Activated T-cell treated with anti-CD3 and anti-CD28 coated beads, Interleukin-2, amount 50 U/mL, for 72 hours (primary cell): ENCODE measurements at places on chromosomes 5 and 9. TPM values are rescaled to one million over a fixed set of nuclear protein-coding genes. Genes with fewer than 3 reads are reported as not detected.

TESK1 gene
- 39.9 TPM for total RNA-seq

POMT1 gene
- 52.1 TPM for total RNA-seq

LRRTM2 gene
- 0.23 TPM for total RNA-seq

RANBP17 gene
- total RNA-seq, result not detected

ZNF608 gene
- 0.05 TPM for total RNA-seq

- peaks cover 2% of the 10 kb centered on the region for H3K36me3 ChIP-seq
- H3K4me3 ChIP-seq, result no peak overlapping the region
- no peak overlapping the region for H3K27ac ChIP-seq
- no peak for DNase-seq
- H3K27me3 ChIP-seq, result no peaks in the 10 kb centered on the region
Observed at GRCh38 chr5:125257057-125257972, 510.9 kb upstream of the ZNF608 start.

DNA sequence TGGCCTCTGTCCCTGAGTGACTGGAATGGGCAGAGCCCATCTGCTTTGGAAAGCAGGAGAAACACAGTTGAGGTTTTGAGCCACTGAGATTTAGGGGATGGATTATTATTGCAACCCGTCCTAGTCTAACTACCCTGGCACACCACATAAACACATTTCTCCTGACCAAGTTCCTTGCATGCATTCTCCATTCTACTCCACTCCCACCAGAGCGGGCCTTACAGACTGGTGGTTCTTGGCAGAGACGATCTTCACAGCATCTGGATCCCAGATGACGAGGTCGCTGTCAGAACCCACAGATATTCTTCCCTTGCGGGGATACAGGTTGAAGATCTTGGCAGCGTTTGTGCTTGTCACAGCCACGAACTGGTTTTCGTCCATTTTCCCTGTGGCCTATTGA lies 111.0 kb downstream of the DPYSL3 start:
- H3K4me1 ChIP-seq, result no peaks in the 10 kb centered on the region
- no peaks in the 10 kb centered on the region for H3K27me3 ChIP-seq
- H3K27ac ChIP-seq, result no peak overlapping the region
- DNase-seq, result no peak
- no peaks in the 10 kb centered on the region for H3K36me3 ChIP-seq

- no peak overlapping the region for H3K27ac ChIP-seq
- no peaks in the 10 kb centered on the region for H3K4me1 ChIP-seq
- DNase-seq, result peak; percentile 8
- H3K36me3 ChIP-seq, result peaks cover 1% of the 10 kb centered on the region
- no peaks in the 10 kb centered on the region for H3K27me3 ChIP-seq
Observed at GRCh38 chr5:4700069-4700468, 440.1 kb upstream of the ADAMTS16 start.

GRCh38 chr9:130172161-130172857 lies at the start of gene NCS1:
Gene NCS1, plus strand, starts transcription at chr9:130172404. Its CDS starts 260 bp downstream, at chr9:130172664.
- no peak within 1 kb of the TSS for H3K27ac ChIP-seq
- peaks cover 17% of the 10 kb centered on the region for H3K4me1 ChIP-seq
- peak; percentile 64 for DNase-seq

GRCh38 chr9:126165755-126166154 lies 160.9 kb upstream of the MVB12B start:
- no peak overlapping the region for H3K4me3 ChIP-seq
- H3K36me3 ChIP-seq, result no peaks in the 10 kb centered on the region
- no peaks in the 10 kb centered on the region for H3K4me1 ChIP-seq
- H3K27me3 ChIP-seq, result peaks cover 28% of the 10 kb centered on the region
- H3K27ac ChIP-seq, result no peak overlapping the region
- DNase-seq, result no peak

DNA sequence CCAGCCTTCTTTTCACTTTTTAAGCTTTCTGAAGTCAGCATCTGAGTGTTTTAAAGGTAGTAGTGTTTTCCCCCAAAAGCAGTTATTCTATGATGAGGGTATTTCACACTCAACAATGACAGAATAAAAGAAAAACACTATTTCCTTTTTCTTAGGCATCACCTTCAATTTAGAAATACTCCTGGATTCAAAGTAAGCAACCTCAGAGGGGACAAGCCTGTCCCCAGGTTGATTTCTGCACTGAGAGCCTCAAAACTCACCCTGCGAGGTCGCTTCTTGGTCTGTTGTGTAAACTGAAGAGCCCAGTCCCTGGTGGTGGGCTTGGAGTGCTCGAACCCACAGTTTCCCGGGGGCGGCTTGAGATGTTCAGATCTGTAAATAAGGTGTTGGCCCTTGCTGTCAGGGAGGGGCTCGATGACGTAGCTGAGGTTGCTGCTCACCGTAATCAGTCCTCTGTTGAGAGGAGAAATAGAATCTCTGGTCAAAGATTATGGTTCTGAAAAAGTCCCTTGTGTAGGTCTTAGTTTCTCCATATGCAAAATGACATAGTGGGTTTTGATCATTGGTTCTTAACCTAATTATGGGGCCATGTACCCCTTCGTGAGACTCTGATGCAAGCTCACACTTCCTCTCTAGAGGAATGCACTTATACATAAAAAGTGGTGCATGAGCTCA lies 55.9 kb downstream of the ADAM19 start:
- no peak overlapping the region for H3K4me3 ChIP-seq
- DNase-seq, result no peak
- H3K36me3 ChIP-seq, result peaks cover 3% of the 10 kb centered on the region
- peaks cover 31% of the 10 kb centered on the region for H3K4me1 ChIP-seq

DNA sequence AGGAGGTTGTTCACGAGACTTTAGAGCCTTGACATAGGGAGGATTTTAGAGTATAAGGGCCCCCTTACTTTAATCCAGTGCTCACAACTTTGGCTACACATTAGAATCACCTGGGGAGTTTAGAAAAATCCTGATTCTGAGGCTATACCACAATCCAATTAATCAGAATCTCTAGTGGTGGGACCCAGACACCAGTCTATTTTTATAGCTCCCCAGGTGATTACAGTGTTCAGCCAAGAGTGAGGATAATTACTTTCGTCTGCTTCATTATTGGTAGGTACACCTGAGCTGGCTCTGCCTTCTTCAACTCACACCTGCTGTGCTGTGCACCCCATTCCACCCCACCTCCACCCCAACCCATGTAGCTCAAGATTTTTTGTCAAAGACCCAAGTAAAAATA lies 141.3 kb upstream of the EPB41L4A start:
- no peak overlapping the region for H3K4me3 ChIP-seq
- no peak overlapping the region for H3K27ac ChIP-seq
- peaks cover 9% of the 10 kb centered on the region for H3K36me3 ChIP-seq
- H3K27me3 ChIP-seq, result no peaks in the 10 kb centered on the region

- no peak for DNase-seq
- no peak overlapping the region for H3K4me3 ChIP-seq
- no peaks in the 10 kb centered on the region for H3K36me3 ChIP-seq
- H3K4me1 ChIP-seq, result no peaks in the 10 kb centered on the region
- H3K27ac ChIP-seq, result no peak overlapping the region
Observed at GRCh38 chr9:14165376-14166035, 148.4 kb downstream of the NFIB start.

GRCh38 chr5:107459605-107460004 lies 211.1 kb downstream of the EFNA5 start:
- H3K4me1 ChIP-seq, result peaks cover 3% of the 10 kb centered on the region
- H3K36me3 ChIP-seq, result no peaks in the 10 kb centered on the region
- no peak overlapping the region for H3K4me3 ChIP-seq
- no peak for DNase-seq
- H3K27ac ChIP-seq, result no peak overlapping the region

DNA sequence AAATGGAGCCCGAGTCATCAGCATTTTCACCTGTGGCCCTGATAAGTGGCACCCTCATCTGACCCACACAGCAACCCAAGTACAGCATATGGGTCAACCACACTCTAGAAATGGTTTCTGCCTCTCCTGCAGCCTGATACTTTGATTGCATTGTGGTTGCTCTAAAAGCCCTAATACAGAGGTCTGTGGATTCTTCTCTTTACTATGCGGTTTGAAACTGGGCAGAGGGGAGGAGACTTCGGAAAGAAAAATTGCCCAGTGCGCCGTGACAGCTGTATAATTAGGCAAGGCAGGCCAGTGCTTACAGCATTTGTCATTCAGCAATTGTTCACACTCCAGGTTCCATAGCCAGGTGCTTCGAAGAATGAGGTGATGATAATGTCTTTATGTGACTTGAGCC lies 361.0 kb downstream of the NFIB start:
- no peak overlapping the region for H3K4me3 ChIP-seq
- DNase-seq, result no peak
- H3K4me1 ChIP-seq, result no peaks in the 10 kb centered on the region
- H3K27me3 ChIP-seq, result no peaks in the 10 kb centered on the region
- no peak overlapping the region for H3K27ac ChIP-seq
- no peaks in the 10 kb centered on the region for H3K36me3 ChIP-seq

DNA sequence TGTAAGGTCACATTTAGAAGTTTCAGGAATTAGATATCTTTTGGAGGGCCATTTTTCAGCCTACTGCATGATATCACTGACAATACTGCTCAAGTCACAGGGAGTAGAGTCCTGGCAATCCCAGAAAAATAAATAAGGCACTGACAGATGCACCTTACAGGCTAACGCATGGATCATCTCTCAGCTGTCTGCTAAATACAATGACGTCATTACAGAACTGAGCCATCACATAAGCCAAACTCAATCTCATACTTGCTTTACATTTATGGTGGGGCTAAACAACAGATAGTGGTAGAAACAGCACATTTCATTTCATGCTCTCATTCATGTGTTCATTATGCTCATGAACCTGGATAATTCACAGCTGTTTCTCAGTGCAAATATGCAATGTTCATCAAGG lies 243.7 kb downstream of the SEMA5A start:
- H3K36me3 ChIP-seq, result no peaks in the 10 kb centered on the region
- H3K27me3 ChIP-seq, result no peaks in the 10 kb centered on the region
- H3K27ac ChIP-seq, result no peak overlapping the region
- no peaks in the 10 kb centered on the region for H3K4me1 ChIP-seq
- no peak for DNase-seq
- H3K4me3 ChIP-seq, result no peak overlapping the region

DNA sequence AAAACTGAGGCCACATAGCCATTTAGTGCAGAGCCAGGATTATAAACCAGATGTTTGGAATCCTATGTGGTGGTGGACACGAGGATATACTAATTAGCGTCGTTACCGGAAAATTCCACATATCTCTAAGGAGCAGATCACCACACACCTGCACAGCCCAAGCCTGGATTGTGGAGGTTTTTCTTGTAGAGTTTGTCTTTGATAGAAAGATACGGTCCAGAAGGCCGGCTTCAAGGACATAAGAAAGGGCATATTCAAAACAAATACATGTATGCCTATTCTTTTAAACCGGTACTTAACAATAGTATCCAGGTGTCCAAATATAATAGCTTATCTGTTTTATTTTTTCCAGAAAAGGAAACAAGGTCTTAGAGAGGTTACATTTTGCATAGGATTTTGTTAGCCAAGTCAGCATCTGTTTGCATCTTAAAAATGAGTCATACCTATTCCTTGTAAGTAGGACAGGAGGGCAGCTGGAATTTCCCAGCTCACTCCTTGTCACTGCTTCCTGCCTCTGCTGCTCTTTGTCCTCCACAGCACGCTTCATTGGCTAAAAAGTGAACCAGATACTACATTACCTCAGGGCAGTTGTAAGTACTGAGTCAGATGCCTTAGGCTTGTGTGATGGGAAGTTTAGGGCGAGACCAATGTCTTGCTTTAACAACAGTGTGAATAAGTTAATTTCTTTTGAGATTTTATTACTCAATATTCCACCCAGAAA lies 3.6 kb downstream of the TMC1 start:
- H3K36me3 ChIP-seq, result peaks cover 2% of the 10 kb centered on the region
- DNase-seq, result peak; percentile 34
- no peaks in the 10 kb centered on the region for H3K27me3 ChIP-seq
- peaks cover 49% of the 10 kb centered on the region for H3K4me1 ChIP-seq
- peak overlapping the region; percentile 47 for H3K27ac ChIP-seq
